ENCODE measurements at places on chromosomes 7 and 10.

DNA sequence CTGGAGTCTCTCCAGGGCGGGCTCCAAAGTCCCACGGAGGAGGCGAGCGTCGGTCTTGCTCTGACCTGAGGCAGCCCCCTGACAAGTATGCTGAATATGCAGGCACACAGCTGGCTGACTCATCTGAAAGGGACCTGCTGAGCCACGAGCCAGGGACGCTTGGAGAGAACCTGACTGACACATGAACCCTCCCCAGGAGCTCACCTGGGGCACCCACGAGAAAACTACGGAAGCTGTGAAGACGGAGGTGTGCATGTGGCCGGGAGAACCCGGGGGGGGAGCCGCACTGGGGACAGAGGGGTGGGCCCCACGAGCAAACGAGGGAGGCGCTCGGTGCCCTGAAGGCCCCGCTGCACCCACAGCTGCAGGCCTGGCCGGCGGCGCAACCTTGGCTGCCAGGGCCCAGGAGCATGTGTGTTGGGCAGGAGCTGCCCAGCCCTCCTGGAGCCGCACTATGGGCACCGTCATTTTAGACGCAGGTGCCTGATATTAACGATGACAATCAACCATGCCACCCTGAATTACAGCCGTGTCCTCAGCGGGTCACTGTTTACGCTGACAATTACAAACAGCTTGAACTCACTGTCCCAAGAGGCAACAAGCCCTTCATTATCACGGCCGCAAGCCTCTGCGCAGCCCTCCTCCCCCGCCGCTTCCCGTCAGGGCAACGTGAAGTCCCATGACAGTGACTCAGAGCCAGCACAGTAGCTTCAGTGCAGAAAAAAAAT, 64.7 kb downstream of the DIP2C start:
- no peak for DNase-seq

DNA sequence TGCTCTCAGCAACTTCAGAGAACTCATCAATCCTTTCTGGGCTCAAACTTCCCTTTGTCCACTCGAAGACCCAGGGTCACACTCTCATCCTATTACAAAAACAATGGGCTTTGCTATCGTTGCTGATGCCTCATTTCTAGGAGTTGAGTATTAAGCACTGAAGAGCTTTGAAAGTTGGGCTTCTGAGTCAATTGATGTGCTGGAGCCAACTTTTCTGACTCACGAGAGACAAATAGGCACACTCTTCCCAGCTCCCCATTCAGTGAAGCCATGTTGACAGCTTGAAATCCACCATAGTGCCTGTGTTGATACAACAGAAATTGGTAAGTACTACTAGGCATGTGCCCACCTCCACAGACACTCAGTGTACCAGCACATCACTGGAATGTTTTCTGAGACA, 97.5 kb upstream of the PRSS58 start:
- DNase-seq = no peak

- no peak for DNase-seq
Observed at GRCh38 chr7:93043385-93043985, 74.3 kb downstream of the SAMD9 start.

DNA sequence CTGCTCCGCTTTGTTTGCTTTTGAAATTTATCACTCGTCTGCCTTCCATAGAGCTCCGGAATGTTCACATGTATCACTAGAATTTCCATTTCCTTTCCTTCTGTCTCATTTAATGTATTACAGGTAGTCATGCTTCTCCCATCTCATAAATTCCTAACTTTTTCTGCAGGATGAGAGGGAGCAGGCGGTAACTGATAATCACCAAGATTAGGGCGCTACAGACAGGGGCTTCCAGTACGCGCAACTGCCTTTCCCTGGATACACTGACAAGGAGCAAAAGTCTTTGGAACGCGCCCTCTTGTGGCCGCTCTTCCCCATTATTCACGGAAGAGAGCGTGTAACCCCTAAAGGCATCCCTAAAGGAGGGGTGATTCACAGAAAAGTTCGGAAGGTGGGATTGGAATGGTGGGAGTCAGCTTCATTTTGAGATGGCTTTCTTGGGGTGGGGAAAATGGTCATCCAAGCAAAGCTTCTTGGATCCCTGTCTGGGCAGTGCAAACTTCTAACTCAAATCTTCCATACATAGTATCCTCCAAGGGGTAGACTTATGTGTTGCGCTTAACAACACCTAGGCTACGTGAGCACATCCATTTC, 6.5 kb downstream of the INHBA start:
- no peak for DNase-seq

DNA sequence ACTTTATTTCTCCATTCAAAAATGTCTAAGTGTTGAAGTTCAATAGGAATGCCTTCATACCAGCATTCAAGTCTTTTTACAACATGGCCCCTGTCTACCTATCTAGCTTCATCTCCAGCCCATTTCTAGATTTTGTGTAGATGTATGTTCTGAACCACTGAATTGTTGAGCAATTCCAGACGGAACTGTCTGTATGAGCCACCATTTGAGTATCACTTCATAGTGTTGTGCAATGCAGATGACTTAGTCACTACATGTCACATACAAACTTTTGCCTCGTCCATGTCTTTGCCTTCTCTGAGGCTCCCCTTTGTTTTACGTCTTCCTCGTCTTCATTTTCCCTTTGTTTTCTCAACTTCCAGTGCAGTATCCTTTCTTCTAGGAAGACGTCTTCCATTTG, 118.1 kb downstream of the INHBA start:
- DNase-seq = no peak

DNA sequence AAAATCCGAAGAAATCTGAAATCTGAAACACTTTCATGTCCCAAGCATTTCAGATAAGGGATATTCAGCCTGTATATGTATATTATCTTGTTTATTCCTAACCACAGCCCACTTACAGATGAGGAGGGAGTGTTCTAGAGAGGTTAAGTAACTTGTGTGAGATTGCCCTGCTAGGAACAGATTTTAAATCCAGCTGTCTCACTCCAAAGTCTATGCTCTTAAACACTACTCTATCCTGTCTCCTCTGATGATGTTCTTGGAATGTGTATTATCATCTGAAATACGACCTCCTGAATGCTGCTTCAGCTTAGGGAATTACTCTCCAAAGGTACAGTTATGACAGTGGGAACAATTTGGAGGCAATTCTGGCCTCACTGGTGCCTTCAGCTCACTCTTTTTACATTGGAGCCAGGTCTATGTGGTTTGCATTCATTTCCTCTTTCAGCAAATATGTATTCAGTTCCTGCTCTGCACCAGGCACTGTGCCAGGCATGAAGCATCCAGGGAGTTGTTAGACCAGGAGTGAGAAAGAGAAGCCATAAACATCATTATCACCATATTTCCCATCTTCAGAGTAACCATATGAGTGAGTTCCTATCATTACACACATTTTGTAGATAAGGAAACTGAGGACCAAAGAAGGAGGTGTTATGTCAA, 70.2 kb downstream of the NOC3L start:
- DNase-seq = no peak

GRCh38 chr7:38858259-38858884, 50.6 kb downstream of the VPS41 start:
- no peak for DNase-seq

GRCh38 chr10:63549810-63550209, 28.6 kb downstream of the REEP3 start:
- no peak for DNase-seq

GRCh38 chr10:36669615-36670352, 455.6 kb upstream of the ANKRD30A start:
- DNase-seq = no peak

- no peak for DNase-seq
Observed at GRCh38 chr10:48399551-48399950, 93.1 kb downstream of the MAPK8 start.

DNA sequence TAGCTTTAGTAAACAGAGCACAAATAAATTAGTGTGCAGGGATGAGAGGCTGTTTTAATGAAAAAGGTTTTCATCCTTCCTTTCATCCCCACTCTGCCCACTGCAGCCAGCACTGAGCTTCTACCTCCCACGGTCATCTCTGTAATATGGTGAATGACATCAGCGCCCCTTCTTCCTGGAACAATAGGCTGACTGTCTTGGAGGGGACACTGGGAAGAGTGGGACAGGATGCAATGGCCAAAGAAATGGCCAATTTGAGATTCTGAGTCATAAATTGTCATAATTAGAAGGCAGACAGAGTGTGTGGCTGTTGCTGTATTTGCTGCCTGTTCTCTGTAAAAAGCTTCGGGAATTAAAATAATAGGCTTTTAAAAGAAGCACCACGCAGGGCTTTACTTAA, 126.7 kb upstream of the CALN1 start:
- DNase-seq = no peak

GRCh38 chr7:12965767-12966166, 278.3 kb downstream of the ARL4A start:
- no peak for DNase-seq

DNA sequence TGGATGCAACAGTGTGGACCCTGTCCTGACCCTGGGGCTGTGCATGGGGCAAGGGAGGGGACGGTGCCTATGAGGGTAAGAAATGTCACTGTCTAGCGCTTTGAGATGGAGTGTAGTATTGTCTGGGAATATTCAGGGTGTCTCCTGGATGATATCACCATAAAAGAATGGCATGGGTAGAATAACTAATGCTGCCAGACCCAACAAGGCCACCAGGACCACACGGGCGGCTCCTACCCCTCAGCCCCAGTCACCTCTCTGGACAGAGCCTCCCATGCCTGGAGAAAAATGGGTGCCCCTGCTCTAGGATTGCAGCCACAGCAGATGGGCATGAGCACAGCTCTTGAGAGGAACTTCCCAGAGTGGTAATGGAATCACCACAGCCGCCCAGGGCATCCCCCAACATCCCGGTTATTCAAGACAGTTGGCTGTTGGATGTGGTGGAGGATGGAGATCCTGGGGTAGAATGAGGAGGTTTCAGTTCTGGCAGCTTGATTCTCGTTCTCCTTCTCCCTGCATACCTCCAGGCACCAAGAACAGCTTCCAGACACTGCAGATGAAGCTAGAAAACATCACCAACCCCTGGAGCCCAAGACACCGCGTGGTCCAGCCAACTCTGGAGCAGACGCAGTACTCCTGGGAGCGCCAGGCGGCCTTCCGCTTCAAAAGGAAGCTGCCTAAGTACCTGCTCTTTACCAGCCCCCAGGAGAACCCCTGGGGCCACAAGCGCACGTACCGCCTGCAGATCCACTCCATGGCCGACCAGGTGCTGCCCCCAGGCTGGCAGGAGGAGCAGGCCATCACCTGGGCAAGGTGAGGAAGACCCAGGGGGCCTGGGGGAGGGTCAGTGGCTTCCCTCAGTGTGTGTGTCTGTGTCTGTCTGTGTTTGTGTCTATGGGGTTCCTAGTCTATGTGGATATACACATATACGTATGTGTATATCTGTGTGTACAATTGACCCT, 6.2 kb downstream of the AOC1 start:
- no peak for DNase-seq

- no peak for DNase-seq
Observed at GRCh38 chr7:107505997-107506673, 36.3 kb downstream of the GPR22 start.

DNA sequence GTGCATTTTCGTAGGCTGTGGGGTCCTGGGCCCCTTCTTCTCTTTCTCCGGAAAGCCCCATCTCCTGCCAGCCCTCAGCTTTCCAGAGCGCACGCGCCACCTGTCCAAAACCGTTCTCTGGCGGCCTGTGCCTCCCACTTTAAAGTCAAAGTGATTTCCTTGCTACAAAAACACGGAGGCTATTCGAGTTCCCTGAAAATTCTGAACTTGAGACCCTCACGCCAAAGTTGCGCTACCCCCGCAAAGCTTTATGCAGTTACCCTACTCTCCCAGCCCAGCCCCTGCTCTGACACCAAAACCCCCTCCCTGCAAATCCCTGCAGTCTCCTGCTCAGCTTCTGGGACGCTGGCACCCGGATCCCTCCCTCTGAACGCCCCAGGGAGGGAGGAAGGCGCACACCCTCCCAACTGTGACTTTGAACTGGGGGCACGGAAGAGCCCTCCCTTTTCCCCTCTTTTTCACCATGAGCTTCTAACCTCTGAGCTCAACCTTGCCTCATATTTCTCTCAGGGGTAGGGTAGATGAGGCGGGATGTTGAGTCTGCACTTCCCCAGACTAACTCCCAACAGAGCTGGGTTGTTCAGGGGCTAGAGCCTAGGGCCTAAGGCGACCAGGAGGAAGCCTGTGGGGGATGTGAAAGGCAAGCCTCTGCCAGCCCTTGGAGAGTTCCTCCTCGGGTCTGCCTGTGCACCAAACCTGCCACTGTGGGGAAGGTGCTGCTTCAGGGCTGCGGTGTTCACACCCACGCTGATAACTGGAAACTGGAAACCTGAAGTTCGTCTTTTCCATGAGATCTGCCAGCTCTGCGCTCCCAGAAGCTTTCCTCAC, 2.7 kb upstream of the PAX4 start:
- DNase-seq = no peak

- DNase-seq = no peak
Observed at GRCh38 chr10:96112531-96112930, 17.6 kb upstream of the ZNF518A start.

DNA sequence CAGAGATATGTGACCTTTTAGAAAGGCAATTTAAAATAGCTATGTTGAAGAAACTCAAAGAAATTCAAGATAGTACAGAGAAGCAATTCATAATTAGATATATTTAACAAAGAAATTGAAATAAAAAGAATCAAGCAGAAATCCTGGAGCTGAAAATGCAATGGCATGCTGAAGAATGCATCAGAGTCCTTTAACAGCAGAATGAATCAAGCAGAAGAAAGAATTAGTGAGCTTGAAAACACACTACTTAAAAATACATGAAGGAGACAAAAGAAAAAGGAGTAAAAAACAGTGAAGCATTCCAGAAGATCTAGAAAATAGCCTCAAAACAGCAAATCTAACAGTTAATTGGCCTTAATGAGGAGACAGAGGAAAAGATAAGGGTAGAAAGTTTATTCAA, 20.0 kb downstream of the ZPBP start:
- DNase-seq = no peak

- DNase-seq = no peak
Observed at GRCh38 chr10:77638321-77639101, 903 bp upstream of the KCNMA1 start.

DNA sequence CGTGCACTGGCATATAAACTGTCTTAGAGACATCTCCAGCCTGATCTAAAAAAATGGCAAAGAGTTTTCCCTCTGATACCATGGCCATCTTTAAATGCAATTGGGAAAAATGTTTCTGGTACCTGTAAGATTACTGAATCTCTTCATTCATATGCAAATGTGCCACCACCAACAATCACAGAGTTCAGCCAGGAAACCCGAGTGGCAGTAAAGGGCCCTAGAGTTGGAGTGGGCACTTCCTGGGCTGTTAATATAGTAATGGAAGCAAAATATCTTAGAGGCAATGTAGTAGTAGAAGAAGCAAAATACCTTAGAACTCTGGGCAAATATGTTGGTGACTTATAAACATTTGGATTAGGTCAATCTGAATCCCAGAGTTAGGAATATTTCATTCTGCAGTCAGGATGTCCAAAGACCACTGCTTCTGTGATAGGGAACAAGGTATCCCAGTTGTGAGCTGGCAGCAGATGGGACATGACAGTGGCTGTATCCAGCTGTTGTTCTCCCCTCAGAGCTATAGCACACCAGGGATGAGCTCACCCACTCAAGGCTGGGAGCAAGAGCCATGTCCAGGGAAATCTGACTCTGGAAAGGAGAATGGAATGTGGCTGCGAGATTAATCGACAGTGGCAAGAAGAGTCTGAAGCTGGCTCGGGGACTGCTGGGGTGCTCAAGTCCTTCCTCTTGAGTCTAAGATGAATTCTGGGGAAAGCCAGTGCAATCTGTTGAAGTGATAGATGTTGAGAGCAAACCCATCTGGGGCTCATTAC, 332.1 kb downstream of the PHTF2 start:
- no peak for DNase-seq
